ENCODE measurements at places on chromosomes 4 and X.
A peak's percentile ranks its signal among the peaks of the same experiment; 100 is the strongest.

GRCh38 chr4:4386736-4387392 lies at the start of gene NSG1:
NSG1 (plus strand) TSS chr4:4387102; CDS start chr4:4387630, 528 bp downstream.
- peak; percentile 64 for DNase-seq

GRCh38 chr4:61443813-61444510 lies 243.8 kb downstream of the ADGRL3 start:
- no peak for DNase-seq

- no peak for DNase-seq
Measured at GRCh38 chr4:98026362-98026761, 116.9 kb downstream of the STPG2 start.

- DNase-seq, result no peak
Measured at GRCh38 chr4:42610941-42611340, 46.0 kb downstream of the ATP8A1 start.

- DNase-seq, result no peak
Measured at GRCh38 chr4:53465281-53465680, 87.8 kb downstream of the FIP1L1 start.

- no peak for DNase-seq
Measured at GRCh38 chr4:133147921-133148689, 989 bp upstream of the PCDH10 start.

DNA sequence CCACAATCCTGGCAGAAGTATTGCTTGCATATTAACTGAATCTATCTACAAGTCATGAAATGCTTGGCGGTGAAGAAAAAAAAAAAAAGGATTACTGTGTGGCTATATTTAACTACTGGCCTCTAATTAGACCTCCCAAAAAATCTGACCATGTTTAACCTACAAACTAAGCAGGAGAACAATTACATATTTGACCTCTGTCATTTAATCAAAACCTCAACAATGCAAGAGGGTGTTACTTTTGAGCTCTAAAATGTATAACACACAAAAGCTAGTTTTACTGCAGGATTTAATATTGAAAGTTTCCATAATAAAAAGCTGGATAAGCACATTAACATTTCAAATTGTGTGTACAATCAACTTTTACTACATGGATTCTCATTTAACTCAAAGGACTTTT lies 1.5 kb downstream of the ITM2A start:
- DNase-seq, result no peak

GRCh38 chr4:17072483-17072882 lies 174.0 kb upstream of the LDB2 start:
- DNase-seq, result no peak

GRCh38 chr4:7806338-7807090 lies 133.1 kb downstream of the AFAP1 start:
- DNase-seq, result no peak

DNA sequence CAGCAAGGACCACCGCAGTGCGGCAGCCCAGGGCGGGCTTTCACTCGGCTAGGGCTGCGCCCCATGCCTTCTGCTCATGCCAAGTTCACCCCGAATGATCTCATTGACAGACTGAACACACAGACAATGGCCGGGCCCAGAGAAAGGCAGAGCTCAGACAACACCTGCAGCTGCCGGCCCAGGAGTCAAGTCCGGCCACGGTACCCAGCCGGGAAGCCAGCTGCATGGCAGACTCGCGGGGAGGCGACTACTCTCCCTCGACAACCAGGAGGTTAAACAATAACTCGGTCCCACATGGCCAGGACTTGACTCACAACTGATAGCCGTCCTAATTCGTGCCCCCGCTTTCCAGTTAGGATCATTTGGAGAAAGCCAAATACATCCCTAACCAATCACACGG lies 50.4 kb downstream of the ABLIM2 start:
- DNase-seq, result no peak

- no peak for DNase-seq
Measured at GRCh38 chrX:50198348-50198747, 2.5 kb downstream of the AKAP4 start.

- no peak for DNase-seq
Measured at GRCh38 chr4:163493643-163494359, 689 bp upstream of the TMA16 start.

DNA sequence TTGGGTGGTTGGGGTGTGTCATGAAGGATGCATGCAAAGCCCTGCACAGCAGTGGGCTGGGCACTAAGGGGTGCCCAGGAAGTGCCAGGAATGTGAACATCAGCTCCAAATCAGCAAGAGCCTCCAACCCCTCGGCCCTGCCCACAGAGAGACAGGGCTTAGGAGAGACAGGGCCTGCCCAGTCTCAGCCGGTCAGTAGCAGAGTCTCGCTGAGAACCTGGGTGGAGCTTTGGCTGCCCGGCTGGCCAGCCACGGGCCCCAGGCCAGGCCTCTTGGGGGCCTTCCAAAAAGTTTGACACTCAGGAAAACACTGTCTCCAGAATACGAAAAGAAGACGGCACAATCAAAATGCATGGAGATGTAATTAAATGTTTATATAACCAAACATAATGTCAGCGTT lies 4.3 kb upstream of the MXD4 start:
- DNase-seq, result no peak

DNA sequence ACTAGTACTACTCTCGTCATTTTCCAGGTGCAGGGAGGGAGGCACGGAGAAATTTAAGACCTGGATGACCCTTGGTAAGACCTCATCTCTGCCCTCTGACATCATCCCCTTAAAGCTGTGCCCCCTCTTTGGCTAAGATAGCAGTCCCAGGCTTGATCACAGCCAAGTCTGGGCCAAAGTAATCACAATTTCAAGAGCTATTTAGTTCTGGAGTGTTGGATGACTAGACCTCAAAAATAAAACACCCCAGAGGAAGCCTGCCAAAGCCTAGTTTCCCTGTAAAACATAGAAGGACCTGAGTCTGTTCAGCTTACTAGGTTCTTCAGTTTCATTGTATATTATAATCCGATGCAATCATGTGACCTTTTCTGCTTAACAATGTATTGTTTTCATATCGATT lies 144.6 kb upstream of the ARHGEF9 start:
- DNase-seq, result no peak

DNA sequence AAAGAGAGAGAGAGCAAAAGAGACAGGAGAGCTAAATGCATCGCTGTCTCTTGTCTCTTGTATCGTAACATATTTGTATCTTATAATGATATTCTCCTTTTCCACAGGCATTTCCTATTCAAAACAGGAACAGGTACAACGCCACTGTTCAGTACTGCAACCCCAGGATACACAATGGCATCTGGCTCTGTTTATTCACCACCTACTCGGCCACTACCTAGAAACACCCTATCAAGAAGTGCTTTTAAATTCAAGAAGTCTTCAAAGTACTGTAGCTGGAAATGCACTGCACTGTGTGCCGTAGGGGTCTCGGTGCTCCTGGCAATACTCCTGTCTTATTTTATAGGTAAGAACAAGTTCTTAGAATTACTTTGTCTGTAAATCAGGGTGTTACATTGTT lies 288.6 kb downstream of the DCTD start:
- no peak for DNase-seq

- no peak for DNase-seq
Measured at GRCh38 chr4:48943387-48943786, 36.8 kb upstream of the OCIAD2 start.

- no peak for DNase-seq
Measured at GRCh38 chrX:16196829-16197228, 29.5 kb downstream of the MAGEB17 start.

DNA sequence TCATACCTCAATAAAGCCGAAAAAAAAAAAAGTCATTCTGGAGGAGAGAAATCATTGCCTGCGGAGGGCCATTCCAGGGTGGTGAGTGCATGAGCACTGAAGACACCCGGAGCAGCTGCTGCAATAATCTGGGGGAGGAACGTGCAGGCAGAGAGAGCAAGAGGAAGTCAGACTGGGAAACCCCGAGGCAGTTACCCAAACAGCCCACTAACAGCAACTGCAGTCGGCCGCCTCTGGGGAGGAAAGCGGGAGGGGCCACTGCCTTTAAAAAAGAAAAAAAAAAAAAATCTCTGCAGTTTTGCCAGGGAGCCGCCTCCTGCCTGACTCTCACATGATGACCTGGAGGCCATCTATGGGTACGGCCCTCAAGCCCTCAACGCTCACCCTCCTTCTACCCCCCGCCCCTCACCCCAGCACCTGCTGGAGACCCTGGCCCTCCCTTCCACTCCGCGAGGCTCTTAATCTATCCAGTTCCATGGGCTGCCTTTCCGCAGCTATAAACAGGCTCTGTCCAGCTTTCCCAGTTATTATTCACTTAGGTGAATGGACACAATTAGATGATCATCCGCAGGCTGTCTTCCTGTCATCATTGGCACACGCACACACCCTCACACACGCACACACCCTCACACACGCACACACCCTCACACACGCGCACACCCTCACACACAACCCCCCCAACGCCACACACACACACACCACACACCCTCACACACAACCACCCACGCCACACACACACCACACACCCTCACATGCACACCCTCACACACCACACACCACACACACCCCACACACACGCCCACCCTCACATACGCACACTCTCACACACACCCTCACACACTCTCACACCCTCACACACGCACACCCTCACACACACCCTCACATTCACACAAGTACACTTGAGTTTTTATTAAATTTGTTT lies 3.4 kb upstream of the AVPR2 start:
- peak; percentile 80 for DNase-seq

Measured in NCI-H1092 treated with DMSO at 0.1 percent for 48 hours (cell line).